Psoas muscle (tissue), 8 donors: ENCODE measurements at places on chromosomes 4 and X.

GRCh38 chr4:47500776-47501175 lies 15.7 kb downstream of the ATP10D start:
- DNase-seq: no peak
- H3K4me3 ChIP-seq: no peak overlapping the region
- H3K36me3 ChIP-seq: no peaks in the 10 kb centered on the region
- H3K4me1 ChIP-seq: no peaks in the 10 kb centered on the region
- H3K27me3 ChIP-seq: no peaks in the 10 kb centered on the region

- no peaks in the 10 kb centered on the region for H3K27me3 ChIP-seq
- H3K4me3 ChIP-seq: no peak overlapping the region
- H3K27ac ChIP-seq: no peak overlapping the region
- H3K36me3 ChIP-seq: no peaks in the 10 kb centered on the region
- no peaks in the 10 kb centered on the region for H3K4me1 ChIP-seq
- no peak for DNase-seq
Measured at GRCh38 chr4:149801416-149801815, 14.2 kb downstream of the IQCM start.

GRCh38 chr4:173370130-173370476 lies 651 bp upstream of the SAP30 start:
- H3K27ac ChIP-seq: peak overlapping the region; percentile 92
- H3K4me3 ChIP-seq: peak overlapping the region; percentile 84
- no peaks in the 10 kb centered on the region for H3K27me3 ChIP-seq
- no peaks in the 10 kb centered on the region for H3K36me3 ChIP-seq
- peak; percentile 66 for DNase-seq

DNA sequence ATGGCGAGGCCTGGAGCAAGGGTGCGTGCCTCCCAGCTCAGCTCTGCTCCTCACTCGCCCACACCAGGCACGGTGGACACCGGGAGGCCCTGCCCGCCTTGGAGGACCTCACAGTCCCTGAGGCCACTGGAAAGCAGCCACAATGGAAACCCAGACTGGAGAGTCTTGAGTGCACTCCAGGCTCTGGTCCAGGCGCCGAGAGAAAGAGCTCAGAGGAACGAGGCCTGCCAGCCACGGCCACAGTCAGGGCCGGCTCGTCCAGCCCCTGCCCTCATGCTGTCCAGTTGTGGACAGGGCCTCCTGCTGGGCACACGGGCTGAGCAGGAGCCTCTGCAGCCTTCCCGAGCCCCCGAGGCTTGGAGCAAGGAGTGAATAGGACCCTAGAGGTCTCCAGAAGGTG lies 53.3 kb upstream of the GRPEL1 start:
- H3K4me1 ChIP-seq: peaks cover 10% of the 10 kb centered on the region
- H3K4me3 ChIP-seq: no peak overlapping the region
- H3K36me3 ChIP-seq: no peaks in the 10 kb centered on the region
- DNase-seq: peak; percentile 43

GRCh38 chr4:23966725-23967124 lies 76.9 kb upstream of the PPARGC1A start:
- no peaks in the 10 kb centered on the region for H3K36me3 ChIP-seq
- H3K4me3 ChIP-seq: no peak overlapping the region
- H3K27ac ChIP-seq: no peak overlapping the region
- DNase-seq: no peak
- H3K27me3 ChIP-seq: no peaks in the 10 kb centered on the region

GRCh38 chrX:39823854-39824253 lies 273.9 kb downstream of the BCOR start:
- H3K27me3 ChIP-seq: no peaks in the 10 kb centered on the region
- peak; percentile 19 for DNase-seq
- no peak overlapping the region for H3K27ac ChIP-seq
- no peaks in the 10 kb centered on the region for H3K36me3 ChIP-seq
- no peaks in the 10 kb centered on the region for H3K4me1 ChIP-seq

GRCh38 chr4:1216869-1217294 lies 32.0 kb downstream of the CTBP1 start:
- peaks cover 83% of the 10 kb centered on the region for H3K36me3 ChIP-seq
- peaks cover 1% of the 10 kb centered on the region for H3K4me1 ChIP-seq
- no peaks in the 10 kb centered on the region for H3K27me3 ChIP-seq

- no peaks in the 10 kb centered on the region for H3K36me3 ChIP-seq
- H3K4me3 ChIP-seq: no peak overlapping the region
- no peak for DNase-seq
- H3K27ac ChIP-seq: no peak overlapping the region
- H3K27me3 ChIP-seq: no peaks in the 10 kb centered on the region
Measured at GRCh38 chrX:123830309-123830708, 29.5 kb upstream of the XIAP start.

GRCh38 chr4:99144070-99144469 lies at the start of gene ADH4:
TSS of gene ADH4 (minus strand) at chr4:99144297. CDS start at chr4:99144222, 75 bp downstream.
- H3K4me3 ChIP-seq: no peak within 1 kb of the TSS
- no peak for DNase-seq
- no peaks in the 10 kb centered on the region for H3K36me3 ChIP-seq
- H3K27me3 ChIP-seq: no peaks in the 10 kb centered on the region
- H3K4me1 ChIP-seq: no peaks in the 10 kb centered on the region
